CD4-positive, alpha-beta T cell treated with Interleukin-15 for 4 hours (primary cell): ENCODE measurements at places on chromosomes 3 and 15.

- DNase-seq: peak; percentile 3
Measured at GRCh38 chr3:149621218-149622005, 36.4 kb downstream of the WWTR1 start.

DNA sequence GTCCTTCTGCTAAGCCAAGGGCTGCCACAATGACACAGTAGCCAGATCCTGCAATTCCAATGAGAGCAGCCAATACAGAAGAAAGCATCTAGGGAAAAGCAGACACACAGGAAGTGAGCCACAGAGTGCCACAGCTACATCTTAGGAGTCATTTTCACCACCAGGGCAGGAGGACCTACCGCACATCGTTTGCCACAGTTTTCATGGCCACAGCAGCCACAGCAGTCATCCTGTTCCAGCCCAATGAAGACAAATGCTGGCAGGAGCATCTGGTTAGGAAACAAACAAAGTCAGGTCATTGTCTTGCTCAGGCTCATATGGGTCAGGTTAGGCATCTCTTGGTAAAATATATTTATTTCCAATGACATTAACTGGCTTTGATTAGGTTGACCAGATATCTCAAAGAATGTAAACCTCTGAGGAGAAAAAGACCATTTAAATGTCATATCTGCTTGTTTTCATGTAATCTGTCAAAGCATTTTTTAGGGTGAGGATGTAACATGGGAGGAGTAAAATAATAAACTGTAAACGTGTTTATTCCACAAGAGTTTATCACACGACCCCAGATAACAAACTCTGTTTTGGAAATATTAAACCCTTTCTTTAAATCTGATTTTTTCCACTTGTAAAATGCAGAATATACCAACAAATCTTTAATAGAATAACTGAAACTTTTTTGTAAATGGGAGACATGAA lies 1.8 kb downstream of the TM4SF1 start:
- DNase-seq: no peak

GRCh38 chr15:99167201-99167600 lies 62.3 kb downstream of the SYNM start:
- no peak for DNase-seq

- no peak for DNase-seq
Measured at GRCh38 chr3:62366126-62366484, 7.2 kb downstream of the FEZF2 start.

DNA sequence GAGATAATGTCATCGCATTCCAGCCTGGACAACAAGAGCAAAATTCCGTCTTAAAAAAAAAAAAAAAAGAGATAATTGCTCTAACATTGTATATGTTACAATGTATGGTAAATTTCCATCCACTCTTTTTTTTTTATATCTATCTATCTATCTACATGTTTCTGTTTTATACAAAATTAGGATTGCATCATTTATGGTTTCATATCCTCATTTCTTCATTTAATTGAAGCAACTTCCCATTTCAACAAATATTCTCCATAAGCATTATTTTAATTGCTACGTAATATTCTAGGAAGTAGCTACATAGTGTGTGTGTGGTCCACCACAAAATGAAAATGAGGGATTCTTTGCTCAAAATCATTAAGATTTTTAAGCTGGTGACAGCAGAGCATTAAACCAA lies 18.4 kb downstream of the RBP1 start:
- no peak for DNase-seq

DNA sequence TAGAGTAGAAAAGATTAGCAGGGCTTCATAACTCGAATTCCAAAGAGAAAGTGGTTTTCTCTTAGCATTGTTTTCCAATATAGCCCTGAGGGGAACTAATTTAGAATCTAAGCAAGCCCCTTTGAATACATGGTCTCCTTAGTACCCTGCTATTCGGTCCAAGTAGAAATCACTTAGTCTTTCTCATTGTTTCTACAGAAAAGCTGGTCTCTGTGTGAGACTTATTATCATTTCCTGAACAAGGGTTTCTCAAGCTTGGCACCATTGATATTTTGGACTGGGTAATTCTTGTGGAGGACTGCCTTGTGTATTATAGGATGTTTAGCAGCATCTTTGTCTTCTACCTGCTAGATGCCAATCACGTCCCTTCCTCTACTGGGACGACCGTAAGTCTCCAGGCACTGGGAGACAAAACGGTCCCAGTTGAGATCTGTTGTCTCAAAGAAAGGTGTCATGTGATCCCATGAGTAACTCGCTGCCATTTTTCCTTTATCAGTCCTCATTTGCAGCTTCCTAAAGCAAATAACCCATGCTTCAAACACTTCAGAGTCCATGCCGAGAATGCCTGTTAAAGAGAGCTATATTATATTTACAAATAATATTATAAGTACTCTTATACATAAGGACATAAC lies 230.7 kb upstream of the SLCO3A1 start:
- no peak for DNase-seq

GRCh38 chr3:46617941-46618340 lies 5.6 kb downstream of the FAM240A start:
- DNase-seq: no peak

- DNase-seq: no peak
Measured at GRCh38 chr3:45513041-45513440, 81.5 kb upstream of the LIMD1 start.

GRCh38 chr3:143024351-143024960 lies 23.1 kb downstream of the U2SURP start:
- DNase-seq: no peak

DNA sequence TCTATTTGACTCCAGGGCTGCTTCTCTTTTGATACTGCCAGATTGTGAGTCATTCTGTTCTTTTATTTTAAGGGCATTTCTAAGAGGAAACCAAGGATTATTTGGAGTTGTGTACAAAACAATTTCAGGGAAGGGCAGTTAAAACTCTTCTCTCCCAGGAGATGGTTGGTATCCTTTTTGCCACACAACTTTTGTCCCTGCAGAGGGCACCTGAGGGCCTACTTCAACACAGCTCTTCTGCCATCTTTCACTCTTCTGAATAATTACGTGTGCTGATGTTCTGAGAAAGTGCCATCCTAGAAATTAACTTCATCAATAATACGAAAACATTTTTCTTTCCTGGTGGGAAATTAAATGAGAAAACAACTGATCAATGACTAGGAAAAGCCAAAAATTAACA lies 75.7 kb upstream of the GADL1 start:
- DNase-seq: no peak

DNA sequence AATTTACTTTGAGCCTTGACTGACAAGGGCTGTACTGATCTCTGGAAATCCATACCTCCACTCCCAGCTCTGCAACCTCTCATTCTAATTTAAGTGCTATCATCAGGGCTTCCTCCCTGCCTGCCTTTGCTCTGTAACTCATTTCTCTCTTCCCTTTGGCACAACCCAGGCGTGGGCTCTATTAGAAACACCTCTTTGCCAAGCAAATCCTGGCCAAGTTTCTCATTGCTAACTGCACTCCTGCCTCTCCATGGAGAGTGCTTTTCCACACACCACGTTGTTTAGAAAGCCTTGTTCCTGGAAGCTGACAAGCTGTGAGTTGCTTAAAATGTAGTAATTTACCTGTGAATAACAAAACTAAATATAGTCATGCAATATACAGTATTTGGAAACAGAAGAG lies 20.1 kb upstream of the FSTL1 start:
- no peak for DNase-seq

GRCh38 chr15:60006203-60006862 lies 2.2 kb downstream of the FOXB1 start:
- peak; percentile 65 for DNase-seq

GRCh38 chr15:84734794-84735479 lies 13.5 kb upstream of the ZNF592 start:
- peak; percentile 65 for DNase-seq

DNA sequence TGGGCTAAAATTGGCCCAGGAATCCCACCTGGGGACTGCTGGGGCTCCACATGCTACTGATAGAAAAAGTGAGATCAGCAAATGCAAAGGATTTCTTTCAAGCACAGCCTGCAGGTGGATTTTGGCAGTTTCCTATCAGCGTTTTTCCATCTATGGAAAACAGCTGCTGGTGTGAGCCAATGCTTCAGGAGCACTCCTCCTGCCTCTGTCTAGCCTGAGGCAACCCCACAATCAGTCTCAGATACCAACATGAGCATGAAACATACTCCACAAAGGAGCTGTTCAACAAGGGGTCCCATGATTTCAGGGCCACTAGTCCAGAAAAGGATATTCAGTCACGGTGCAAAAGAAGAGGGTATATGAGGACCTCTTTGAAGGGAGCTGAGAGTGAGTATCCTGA lies 311.5 kb upstream of the THBS1 start:
- DNase-seq: no peak

GRCh38 chr3:122080207-122080587 lies 25.0 kb downstream of the CD86 start:
- DNase-seq: no peak

- no peak for DNase-seq
Measured at GRCh38 chr3:10599017-10599416, 93.6 kb upstream of the ATP2B2 start.

- DNase-seq: no peak
Measured at GRCh38 chr3:146498002-146498736, 28.8 kb upstream of the PLSCR2 start.

DNA sequence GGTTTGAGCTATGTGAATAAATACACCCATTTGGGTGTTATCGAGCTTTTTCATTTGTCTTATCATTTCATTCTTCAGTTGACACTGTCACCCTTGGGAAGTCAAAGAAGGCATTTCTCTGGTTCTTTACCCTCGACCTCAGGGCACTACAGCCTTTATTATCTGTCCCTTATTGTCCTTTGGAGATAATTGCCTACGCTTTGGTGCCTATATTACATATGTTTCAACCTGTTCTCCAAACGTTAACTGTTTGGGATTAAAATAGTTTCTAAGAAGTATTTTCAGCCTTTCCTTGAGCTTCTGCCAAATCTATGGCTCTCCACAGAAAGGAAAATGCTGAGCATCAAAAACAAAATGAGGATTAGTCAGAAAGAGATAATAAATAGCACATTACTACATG lies 395.4 kb upstream of the ADAMTS9 start:
- DNase-seq: no peak

DNA sequence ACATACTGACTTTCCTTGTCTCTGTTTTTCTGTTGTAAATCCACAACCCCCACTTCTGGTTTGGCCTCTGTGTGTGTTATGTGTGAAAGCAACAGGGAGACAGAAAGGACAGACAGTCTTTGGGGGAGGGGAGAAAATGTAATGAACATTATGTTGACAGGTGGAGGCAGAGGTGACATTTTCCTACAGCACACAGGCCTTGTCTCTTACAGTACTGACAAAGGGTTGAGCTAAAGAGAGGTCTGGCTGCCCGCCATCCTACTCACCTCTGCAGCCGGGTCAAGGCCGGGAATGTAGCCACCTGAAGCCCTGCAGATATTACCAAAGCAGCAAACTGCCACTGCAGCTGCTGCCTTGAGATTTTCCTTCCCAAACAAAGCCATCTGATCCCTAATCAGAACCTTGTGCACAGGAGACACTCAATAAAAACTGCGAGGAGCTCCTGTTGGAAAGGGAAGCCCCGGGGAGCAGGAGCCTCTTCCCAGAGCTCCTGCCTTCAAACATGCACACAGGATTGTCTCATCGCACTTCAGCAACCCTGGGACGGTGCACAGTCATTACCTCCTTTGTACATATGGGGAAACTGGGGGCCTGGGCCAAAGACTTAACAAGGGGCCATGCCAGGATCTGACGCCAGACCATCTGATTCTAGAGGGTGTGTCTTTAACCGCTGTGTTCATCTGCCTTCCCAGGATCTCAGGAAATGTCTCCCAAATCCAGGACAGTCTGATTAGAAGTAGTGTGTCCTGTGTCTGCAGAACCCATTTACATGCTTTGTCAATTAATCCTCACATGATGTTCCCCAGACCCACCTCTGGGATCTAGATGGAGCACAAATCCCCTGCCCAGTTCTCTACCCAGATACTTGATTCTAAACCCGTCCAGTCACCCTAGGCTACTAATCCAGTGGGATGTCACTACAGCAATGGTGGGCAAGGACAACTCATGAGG lies 14.2 kb downstream of the MYO5C start:
- DNase-seq: no peak

GRCh38 chr3:107240183-107241091 lies 136.8 kb upstream of the CCDC54 start:
- peak; percentile 70 for DNase-seq

DNA sequence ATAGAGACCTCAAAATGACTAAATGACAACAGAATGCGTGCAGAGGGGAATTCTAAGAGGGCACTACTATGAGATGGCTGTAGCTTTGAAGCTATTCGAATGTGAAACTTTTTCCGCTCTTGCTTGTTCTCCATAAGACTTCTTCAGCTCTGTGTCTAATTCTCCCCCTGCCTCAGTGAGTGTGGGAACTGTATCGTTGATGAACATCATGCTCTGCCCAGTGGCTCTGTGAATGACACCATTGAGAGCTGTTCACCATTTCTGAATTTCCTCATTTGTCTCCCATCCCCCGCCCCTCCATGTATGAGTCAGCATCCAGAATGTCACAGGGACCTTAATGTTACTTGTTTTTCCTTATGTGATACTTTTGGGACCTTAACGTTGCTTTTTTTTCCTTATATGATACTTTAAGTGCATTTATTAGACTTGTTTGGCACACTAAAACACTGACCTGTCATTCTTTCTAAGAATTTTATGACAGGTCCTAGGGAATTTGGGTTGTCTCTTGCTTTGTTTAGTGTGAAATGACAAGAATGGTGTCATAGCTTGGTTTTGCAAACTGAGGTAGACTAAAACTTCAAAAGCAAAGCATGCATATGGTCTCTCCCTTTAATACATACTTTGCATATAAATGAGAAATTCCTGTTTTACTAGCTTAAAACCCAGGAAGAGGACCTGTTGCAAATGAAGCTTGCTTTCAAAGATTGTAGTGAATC lies 99.6 kb downstream of the FNDC3B start:
- DNase-seq: peak; percentile 40

DNA sequence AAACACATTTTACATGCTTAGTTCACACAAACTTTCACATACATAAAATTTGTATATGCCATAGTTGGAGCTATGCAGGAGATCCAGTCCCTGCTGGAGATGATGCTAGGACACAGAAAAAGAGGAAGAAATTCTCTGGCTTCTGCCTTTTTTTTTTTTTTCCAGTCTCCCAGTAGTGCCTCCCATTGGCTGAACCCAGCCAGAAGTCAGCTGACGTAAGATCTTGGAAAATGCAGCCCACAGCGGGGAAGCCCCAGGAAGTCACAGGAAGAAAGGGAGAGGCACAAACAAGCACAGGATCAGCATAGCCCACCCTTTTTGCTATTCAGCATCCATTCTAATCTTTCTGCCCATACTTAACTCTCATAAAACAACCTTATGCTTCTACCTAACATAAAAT lies 38.5 kb downstream of the SCN11A start:
- no peak for DNase-seq

DNA sequence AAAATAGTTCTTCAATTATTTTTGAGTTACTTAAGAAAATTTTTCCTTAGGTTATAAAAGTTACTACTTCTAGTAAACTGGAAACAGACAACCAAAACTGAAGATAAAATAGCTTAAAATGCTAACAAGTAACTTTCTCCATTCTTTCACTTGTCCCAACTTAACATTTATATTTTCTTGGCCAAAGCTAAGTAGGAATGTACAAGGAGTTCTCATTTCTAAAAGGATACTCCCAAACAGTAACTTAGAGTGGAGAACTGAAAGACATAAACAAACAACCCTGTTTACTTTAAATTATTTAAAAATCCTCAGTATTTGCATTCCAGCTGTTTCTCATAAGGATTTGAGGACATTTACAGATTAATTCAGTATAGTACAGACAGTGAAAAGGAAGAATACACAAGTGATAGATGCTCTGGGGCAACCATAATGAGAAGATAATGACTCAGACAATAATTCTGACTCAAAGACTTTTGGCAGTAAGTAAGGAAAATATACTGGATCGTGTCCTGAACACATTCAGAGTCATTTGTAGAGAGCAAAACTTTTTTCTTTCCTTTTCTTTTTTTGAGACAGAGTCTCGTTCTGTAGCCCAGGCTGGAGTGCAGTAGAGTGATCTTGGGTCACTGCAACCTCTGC lies 29.2 kb upstream of the ANXA2 start:
- no peak for DNase-seq
